ENCODE measurements at places on chromosomes 1 and 21.
A peak's percentile ranks its signal among the peaks of the same experiment; 100 is the strongest.

DNA sequence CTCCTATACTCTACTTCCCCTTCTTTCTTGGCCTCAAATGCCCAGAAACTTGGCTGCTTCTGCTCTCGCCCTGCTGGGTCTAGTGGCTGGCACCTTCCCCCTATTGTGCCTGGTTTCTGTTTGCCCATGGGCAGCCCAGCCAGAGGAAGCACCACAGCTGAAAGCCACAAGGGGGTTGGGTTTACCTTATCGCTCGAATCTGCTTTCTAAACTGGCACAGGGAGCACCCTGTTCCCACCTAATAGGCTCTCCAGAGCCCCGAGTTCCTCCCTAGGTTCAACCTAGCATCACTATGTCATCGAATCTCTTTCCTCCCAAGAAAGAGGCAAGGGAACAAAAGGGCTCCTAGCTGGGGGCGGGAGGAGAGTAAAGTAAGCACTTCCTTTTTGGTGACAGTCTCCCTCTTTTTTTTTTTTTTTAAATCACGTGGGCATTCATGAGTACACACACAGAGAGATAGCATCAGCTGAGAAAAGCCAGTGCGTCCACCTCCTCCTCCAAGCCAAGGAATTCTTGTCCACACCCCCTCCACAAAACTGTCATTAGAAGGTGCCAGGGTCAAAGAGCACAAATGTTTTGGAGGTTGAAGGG lies 72.8 kb downstream of the PLEKHA6 start:
- peak; percentile 3 for DNase-seq

DNA sequence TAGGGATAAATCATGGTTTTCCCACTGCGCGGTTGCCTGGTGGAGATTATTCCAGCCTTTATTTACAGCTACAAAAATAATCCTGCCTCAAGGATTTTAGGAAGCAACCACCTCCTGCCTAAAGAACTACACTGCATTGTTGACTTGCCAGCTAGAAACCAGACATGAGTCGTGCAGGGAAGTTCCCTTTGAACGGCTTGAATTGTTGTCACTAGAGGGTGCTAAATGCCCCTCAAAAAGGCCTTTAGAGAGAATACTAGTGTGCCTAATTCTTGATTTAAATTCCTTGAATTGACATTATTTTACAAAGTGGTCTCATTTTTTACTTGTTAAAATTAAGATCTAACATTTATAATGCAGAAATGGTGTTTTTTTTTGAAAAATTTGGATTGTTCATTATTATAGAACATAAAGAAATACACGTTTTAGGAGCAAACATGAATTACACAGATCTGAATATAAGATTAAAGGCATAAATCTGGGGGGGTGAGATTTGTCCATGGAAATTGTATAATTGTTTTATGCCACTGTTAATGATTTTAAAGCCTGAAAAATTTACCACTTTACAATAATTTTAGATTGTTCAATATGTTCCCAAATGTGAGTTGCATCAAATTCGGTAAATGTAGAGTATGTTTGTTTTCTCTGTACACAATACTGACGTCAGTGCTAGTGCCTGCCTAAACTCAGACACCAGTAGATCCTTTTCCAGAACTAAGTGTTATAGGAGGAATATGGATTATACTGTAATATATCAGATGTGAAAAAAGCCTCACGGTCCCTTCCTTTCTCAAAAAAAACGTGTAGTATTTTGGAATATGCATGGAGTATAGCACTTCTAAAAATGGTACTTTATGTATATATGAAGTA lies 7.6 kb upstream of the ERG start:
- no peak for DNase-seq

GRCh38 chr1:109642626-109643025 lies 13.3 kb upstream of the GSTM4 start:
- no peak for DNase-seq

DNA sequence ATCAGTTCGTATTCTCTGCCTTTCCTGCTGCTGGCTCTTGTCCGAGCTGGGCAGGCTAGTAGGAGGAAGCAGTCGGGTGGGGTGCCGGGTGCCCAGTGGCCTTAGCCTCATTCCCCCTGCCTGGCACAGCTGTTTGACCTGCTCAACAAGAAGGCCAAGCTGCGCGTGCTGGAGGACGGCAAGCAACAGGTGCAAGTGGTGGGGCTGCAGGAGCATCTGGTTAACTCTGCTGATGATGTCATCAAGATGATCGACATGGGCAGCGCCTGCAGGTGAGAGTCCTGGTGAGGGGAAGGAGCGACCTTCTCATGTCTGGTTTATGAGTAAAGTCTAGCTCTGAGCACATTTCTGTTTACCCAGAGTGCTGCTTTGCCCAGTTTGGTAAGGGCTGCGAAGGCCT lies 16.3 kb upstream of the RPS8 start:
- no peak for DNase-seq

- DNase-seq = no peak
These were observed 6.2 kb upstream of the TMEM54 start for GRCh38 chr1:32907435-32907834.

- DNase-seq = no peak
These were observed 262.9 kb downstream of the OMA1 start for GRCh38 chr1:58283388-58284224.

GRCh38 chr1:209808059-209808581 lies 2.2 kb upstream of the IRF6 start:
- DNase-seq = no peak

GRCh38 chr1:214022810-214023425 lies 35.1 kb downstream of the PROX1 start:
- DNase-seq = no peak

- DNase-seq = no peak
These were observed 42.0 kb downstream of the VPS26C start for GRCh38 chr21:37224861-37225839.

DNA sequence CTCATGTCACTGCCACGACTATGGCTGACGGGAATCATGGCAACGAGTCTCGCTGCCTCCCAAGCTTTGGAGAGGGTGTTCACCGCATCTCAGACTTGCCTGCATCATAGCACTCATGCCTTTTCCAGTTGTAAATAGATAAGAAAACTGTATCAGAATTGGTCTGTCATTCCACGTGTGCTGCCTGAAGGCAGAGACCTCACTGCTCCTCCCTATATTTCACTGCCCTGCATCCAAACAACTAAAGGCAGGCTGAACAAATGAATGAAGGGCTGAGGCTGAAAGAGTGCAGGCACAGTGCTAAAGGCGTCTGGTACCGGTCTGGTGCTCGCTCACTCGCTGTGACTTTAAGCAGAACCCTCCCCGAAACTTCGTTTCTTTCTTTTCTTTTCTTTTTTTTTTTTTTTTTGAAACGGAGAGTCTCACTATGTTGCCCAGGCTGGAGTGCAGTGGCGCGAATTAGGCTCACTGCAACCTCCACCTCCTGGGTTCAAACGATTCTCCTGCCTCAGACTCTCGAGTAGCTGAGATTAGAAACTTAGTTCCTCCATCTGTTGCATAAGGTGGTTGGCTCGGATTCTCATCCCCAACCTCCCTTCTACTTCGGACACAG lies 542 bp downstream of the EIF2B3 start:
- DNase-seq = no peak

GRCh38 chr1:48500541-48501450 lies 28.8 kb upstream of the SPATA6 start:
- DNase-seq = no peak

DNA sequence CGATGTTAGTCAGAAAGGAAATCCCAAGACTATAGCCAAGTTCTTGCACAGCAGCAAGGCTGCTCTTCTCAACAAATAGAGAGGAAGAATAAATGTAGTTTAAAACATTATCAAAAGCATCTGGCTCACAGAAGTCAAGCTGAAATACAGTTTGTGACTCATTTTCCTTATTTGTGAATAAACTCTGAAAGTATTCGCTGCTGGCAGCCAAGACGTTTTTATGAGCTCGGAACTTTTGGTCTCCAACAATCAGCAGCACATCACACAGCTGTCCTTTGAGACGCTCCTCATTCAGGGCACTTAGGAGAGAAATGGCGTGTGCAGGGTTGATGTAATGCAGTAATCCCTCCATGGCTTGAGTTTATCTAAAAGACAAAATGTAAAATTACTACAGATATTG lies 16.4 kb downstream of the ZBTB21 start:
- no peak for DNase-seq

DNA sequence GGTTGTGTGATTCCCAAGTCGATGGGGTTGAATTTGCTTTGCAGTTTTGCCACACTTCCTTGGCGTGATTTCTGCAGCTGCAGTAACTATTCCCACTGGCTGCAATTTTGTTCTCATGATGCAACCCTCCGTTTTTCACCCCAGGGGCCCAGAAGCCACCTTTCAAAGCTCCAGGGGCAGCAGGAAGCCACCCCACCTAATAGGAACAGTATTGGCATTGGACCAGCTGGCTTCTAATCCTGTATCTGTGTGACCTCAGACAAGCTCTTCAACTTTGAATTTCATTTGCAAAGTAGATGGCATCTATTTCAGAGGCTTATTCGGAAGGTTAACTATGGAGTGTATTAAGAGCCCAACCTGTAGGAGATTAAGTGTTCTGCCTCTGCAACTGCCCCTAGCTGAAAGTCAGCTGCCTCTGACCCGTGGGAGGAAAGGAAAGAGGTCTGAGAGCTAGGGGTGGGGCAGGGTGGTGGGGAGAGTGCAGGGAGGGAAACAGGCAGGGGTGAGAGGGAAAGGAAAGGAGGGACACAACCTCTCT lies 12.6 kb downstream of the C1orf115 start:
- DNase-seq = no peak

DNA sequence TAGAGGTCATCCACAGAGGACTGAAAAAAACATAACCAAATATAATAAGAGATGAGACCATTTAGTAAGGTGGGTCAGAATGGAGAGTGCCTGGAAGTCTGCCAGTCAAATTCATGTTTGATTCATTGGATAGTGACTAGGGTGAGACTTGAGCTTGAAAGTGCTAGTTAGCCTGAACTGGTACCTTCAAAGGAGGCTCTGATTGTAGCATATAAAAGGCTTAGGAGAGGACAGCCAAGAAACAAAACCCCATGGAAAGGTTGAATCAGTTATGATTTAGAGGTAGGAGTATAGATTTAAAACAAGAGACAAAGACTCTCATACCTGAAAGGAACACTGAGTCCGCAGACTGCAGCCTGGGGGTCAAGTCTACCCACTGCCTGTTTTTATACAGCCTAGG lies 44.4 kb upstream of the LRRC8C start:
- DNase-seq = no peak

DNA sequence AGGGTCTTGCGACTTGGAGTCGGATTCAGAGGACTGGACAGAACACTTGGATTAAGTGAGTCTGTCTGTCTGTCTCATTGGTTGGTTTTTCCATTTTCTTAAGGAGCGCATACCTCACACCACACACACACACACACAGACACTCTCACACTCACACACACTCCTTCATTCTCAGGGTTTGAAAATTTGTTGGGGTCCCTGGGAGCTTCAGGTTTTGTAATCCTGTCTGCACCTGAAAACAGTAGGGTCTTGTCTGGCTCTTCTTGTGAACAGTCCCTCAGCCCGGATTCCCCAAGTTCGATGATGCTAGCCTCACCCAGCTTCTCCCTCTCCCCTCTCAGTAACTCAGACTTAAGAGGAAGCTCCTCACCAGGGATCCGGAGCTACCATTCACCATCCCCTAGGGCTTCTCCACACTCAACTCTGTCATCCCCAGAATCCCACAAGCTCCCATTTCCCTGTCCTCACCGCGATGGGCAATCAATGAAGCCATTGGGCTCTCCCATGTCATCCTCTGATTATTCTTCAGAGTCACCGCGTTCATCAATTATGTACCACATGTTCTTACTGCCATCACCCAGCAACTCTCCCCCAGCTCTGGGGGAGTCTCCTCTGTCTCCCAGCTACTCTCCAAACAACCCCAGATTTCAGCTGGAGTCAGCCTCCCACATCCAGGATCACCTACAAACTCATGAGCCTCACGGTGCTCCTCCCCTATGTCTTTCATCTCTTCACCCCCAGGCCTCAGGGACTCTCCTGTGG lies 1530.9 kb upstream of the TPTE start:
- DNase-seq = no peak

- DNase-seq = peak; percentile 47
These were observed 595 bp upstream of the CAP1 start for GRCh38 chr1:40039757-40040510.

DNA sequence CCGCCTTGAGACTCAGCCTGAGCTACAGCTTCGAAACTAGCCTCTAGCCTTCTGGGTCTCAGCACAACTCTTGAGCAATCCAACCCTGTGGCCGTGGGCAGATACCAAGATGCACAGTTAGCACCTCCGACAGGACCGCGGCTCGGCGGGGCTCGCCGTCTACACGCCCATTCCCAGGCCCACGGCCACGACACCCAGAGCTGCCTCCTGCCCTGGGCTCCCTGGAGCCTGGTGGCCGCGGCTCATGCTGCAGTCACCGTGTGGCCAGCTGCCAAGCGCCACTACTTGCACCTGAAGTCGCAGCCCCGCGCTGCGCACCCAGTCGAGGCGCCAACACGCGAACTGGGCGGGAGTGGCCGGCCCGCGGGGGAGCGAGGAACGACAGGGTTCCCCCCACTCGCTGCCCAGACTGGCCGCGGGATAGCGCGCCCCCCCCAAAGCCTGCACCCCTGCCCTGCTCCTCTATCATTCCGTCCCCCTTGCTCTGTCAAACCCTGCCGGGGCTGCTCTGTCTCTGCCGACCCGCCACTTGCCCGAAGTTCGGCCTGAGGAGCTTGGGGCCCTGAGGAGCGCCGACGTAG lies 729 bp upstream of the CDCA8 start:
- DNase-seq = no peak

- DNase-seq = no peak
These were observed 9.1 kb downstream of the NES start for GRCh38 chr1:156667968-156668709.

GRCh38 chr1:87170931-87171598 lies 157.6 kb upstream of the LMO4 start:
- DNase-seq = no peak

DNA sequence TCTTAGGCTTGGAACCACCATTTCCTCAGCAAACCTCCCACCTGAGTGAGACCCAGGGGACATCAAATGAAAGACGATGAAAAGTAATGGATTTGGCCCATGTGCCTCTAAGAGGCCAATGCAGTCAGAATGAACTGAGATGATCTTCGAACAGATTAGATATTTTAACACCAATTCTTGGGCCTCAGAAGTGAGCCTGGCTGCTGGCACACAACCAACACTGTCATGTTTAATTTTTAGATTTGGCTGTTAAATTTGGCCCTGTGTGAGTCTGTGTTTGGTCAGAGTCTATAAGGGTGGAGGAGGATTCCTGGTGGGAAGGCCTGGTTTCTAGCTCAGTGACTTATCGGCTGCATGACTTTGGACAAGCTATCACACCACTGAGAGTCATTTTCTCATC lies 45.4 kb downstream of the ELAPOR1 start:
- no peak for DNase-seq

GRCh38 chr1:204289280-204289679 lies 70.4 kb downstream of the PLEKHA6 start:
- DNase-seq = no peak

GRCh38 chr21:15749861-15750159 lies 20.0 kb downstream of the USP25 start:
- DNase-seq = no peak

- no peak for DNase-seq
These were observed 74.9 kb downstream of the SYDE2 start for GRCh38 chr1:85125891-85126290.

DNA sequence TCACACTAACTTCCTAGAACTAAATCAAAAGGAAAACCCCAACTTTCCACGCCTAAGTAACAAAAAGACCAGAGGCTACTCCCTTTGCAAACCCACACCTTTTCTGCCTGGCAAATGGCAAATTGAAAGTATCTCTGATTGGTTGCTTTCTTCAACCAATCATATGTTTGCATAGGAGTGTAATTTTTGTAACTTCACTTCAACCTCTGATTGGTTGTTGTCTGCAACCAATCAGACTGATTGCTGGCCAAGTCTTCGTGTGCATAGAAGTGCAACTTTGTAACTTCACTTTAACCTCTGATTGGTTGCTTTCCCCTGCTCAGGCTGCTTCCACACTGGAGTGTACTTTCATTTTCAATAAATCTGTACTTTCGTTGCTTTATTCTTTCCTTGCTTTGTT lies 36.9 kb upstream of the PADI2 start:
- no peak for DNase-seq
